ENCODE measurements at places on chromosomes 3 and 15.

DNA sequence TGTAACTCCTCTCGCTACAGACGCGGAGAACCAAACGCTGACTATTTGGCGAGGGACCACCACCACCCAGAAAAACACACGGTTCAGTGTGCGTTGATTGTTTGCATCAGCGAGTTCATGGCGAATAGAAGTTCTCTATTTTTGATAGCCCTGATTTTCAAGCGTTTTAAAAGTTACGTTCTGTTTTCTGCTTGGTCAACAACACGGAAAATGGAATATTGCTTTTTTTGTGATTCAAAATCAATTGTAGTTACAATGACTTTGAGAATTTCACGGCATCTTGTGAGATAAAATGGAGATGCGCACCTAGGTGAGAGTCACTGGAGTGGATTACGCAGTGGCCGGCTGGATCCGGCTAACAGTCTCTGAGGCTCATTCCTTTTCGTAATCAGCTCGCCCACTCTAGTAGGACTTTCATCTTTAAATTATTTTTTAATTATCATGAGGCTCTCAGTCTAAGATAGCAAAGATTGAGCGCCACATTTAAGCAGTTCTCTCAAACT is 54.8 kb downstream of the CCDC54 start:
- no peak for DNase-seq

GRCh38 chr15:59388670-59389069 is 16.0 kb upstream of the MYO1E start:
- no peak for DNase-seq

- no peak for DNase-seq
Observed at GRCh38 chr15:100426937-100427336, 85.2 kb upstream of the ADAMTS17 start.

GRCh38 chr15:96595951-96596350 is 265.5 kb downstream of the NR2F2 start:
- DNase-seq = no peak

GRCh38 chr3:140344082-140344454 is 333.8 kb upstream of the TRIM42 start:
- no peak for DNase-seq

DNA sequence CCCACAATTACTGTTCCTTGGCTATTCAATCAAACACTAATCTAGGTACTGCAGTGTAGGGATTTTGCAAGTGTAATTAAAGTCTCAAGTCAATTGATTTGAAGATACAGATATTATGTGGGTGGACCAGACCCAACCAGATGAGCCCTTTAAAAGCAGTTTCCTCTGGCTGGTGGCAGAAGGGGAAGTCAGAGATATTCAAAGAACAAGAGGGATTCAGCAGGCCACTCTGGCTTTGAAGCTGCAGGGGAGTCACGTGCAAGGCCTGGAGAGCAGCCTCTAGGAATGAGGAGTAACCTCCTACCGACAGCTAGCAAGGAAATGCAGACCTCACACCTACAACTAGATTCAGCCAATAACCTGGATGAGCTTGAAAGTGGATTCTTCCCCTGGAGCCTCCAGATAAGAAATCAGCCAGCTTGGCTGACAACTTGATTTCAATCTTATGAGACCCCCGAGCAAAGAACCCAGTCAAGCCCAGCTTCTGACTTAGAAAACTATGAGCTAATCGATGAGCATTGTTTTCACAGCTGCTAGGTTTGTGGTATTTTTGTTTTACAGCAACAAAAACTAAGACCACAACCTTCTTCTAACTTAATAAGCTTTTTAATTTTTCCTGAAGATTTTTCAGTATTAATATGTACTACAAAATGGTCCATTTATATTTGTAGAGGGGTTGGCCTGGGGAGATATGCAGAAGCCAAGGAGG is 13.4 kb downstream of the HACD2 start:
- DNase-seq = no peak
